Neural crest cell (in vitro differentiated cells): ENCODE measurements at places on chromosomes 16 and 17. TPM values are rescaled to one million over a fixed set of nuclear protein-coding genes. Genes with fewer than 3 reads are reported as not detected.

DNA sequence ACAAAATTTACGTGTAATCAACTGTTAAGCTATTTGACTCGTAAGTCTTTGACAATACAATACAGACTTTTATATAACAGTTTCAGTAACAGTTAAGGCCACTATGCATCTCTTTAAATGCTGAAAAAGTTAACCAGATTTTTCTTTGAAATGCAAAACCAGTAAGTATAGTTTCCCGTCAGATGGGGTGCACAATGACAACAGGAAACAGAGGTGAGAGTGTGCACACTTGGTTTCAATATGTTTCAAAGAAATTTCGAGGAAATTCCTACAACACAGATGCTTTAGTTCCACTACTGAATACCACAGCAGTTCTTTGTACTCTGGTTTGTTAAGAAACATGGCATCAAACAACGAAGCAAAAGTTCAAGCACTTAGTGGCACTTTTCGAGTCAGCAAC is 48.4 kb downstream of the RNF157 start:
- no peak for DNase-seq

DNA sequence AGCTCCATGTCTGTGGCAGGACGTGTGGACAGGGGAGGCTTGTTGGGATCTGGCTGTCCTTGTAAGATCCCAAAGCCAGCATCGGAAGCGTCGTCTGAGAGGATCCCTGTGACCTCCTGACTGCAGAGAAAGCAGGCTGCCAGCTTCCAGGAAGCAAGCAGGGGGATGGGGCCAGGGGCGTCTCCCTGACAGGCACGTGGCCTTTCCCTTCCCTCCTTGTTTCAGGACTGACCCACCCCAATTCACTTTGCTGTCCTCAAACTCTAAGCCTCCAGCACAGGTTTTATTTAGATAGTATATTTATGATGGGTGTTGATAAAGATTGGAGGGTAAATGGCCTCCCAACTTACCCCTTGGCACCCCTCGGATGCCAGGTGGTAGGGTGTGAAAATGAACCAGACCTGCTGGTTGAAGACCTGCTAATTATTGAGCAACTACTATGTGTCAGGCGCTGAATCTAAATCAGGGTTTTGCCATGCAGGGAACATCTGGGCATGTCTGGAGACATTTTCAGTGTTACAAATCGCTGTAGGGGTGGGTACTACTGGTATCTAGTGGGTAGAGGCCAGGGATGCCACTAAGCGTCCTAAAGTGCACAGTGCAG is 24.5 kb downstream of the SOCS1 start:
- DNase-seq, result no peak

- no peak for DNase-seq
Measured at GRCh38 chr16:4182581-4183236, 59.2 kb downstream of the SRL start.

LPCAT2 gene
- total RNA-seq, result 7.2 and 7.9 TPM in 2 replicates

- DNase-seq, result no peak
Measured at GRCh38 chr16:4005731-4006130, 110.5 kb downstream of the ADCY9 start.

DNA sequence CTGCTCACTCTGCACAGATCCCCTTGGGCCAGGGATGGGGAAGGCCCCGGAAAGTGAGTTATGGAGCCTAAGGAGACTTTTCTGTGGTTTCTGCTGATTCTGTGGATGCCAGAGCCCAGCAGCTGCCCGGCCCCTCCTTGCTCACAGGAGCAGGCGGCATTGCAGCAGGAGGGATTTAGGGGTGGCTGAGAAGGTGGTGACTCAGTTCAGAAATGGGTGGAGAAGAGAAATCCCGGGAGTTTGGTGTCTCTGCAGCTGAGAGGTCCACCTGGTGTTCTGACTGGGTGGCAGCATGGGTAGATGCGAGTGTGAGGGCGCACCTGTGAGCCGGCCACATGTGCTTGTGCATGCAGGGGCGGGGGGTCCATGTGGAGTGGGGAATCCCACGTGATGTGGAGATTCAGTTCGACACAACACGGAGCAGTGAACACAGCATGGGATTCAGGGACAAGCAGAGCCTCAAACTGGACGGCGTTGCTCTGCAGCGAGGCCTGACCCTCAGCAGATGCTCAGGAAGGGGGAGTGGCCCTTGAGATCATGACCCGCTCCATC is 16.0 kb upstream of the SPPL2C start:
- no peak for DNase-seq

DNA sequence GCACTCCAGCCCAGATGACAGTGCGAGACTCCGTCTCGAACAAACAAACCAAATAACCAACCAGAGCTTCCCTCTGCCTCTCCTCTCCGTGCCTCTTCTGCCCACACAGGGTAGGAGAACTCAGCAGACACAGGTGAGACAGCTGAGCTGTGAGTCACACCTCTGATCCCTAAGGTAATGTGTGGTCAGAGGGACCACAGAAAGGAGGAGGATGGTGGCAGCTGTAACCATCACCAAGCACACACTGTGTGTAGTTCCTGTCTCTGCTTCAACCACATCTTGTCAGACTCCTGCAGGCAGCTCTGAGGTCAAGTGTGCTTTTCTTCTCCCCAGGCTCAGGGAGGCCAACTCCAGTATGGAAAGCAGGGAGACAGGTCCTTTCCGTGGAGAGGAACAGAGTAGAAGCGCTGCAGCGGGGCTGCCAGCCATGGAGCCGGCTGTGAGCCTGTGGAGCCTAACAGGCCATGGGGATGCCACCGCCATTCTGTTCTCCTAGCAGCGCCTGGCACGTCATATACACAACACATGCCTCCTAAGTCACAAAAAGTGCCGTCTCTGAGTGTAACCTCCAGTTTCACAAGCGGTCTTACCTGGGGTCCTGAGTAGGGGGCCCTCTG is 7.1 kb downstream of the NUDT16L1 start:
- DNase-seq, result no peak

- no peak for DNase-seq
Measured at GRCh38 chr17:81332914-81333528, 37.9 kb upstream of the SLC38A10 start.

METRNL gene
- total RNA-seq, result 14.7 and 18.2 TPM in 2 replicates

DNA sequence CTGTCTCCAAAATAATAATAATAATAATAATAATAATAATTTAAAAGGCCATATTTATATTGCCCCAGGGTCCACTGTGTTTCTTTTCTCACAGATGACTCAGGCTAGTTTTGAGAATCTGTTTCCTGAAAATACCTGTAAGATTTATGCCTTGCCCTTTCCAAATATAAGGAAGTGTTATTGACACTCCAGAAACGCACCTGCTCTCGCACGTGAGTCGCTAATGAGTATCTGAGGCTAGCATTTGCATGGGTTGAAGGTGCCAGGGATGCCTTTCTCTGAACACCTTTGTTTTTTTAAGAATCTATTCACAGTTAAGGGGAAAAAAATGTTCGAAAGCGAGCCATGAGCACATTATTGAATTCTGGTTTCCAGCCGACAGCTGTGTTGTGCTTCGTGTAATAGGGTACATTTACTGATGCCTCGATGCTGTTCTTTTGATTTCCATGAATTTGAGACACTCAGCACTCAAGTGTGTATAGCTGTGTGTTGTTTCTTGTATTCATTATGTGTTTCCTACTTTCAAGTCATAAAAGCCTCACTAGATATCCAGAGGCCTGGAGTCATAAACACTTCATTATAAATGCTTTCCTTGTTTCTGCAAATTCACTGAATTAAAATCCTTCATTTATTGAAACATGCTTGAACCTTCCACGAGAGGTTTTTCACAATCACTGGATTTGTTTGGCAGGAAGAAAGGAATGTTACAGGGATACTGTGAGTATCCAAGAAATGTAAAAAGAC is 45.0 kb upstream of the NOL11 start:
- DNase-seq, result no peak

- DNase-seq, result no peak
Measured at GRCh38 chr17:77499699-77500435, 359.1 kb downstream of the SEC14L1 start.

GRCh38 chr17:75011401-75012095 is 922 bp upstream of the MRPL58 start:
- DNase-seq, result no peak

CES3 gene
- 2.4 and 3.2 TPM in 2 replicates for total RNA-seq

GRCh38 chr17:22704674-22705073 is 1012.4 kb downstream of the KCNJ18 start:
- no peak for DNase-seq

KRTAP4-3 gene
- total RNA-seq, result not detected in 2 replicates

MPHOSPH6 gene
- 50.1 and 50.5 TPM in 2 replicates for total RNA-seq

DNA sequence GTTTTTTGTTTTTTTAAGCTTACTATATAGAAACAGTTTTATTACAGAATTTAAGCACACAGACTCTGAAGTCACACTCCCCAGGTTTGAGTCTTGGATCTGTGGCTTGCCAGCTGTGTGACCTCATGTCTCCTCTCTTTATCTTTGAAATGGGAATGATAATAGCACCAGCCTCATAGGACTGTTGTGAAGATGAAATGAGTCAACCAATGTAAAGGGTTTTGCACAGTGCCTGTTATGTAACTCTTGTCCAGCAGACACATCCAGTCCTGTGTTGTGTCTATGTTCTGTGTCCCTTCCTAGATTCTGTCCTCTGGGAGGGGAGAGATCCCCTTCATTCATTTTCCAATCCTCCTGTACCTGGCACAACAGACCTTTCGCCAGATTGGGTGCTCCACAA is 3.1 kb upstream of the CPD start:
- DNase-seq, result no peak

ODAD4 gene
- total RNA-seq, result 4.2 and 4.8 TPM in 2 replicates

GRCh38 chr17:79988185-79988971 is 47.3 kb downstream of the TBC1D16 start:
- DNase-seq, result no peak

DNA sequence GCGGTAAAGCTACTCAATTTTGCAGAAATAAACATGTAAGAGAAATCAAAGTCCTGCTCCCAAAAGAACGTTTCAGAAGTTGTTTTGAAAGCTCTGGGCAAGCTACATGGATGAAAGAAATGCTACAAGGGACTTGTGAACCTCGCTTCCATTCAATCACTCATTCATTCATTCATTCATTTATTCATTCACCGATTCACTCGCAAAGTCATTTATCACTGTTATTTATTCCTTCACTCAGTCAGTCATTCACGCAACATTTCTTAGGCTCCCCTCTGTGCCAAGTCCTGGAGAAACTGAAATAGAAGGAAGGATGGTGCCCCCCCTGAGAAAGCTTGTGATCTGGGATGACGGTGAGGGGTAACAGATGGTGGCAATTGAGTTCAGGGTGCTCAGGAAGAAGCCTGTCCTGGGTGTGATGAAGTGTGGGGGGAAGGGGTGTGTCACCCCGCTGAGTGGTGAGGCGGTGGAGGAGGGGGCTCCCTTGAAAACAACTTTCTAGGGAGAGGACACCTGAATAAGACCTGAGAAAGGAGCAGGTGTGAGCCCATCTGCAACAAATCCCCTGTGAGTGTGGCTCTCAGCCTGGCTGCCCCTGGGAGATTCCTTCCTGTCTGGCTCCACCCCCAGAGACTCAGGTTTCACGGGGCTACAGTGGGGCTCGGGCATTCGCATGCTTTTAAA is 36.3 kb upstream of the PRSS54 start:
- DNase-seq, result peak; percentile 18

GRCh38 chr17:59186850-59187249 is 23.0 kb upstream of the SMG8 start:
- DNase-seq, result no peak

DNA sequence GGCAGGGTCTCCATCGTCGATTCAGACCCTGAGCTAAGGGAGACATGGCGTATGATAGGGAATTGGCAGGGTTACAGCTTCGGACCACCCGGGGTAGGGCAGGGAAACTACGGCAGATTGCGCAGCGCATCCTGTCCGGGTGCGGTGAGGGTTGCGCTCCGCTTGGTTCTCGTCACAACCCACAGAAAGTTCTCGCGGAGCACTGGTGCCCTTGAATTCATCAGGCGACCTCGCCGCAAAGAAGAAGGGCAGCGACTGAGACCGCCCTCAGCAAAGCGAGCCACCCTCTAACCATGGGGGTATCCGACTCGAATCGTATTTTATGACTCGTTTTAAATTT is 1.2 kb downstream of the HS3ST3B1 start:
- DNase-seq, result no peak

DDX19B gene
- total RNA-seq, result 39.7 and 45.2 TPM in 2 replicates

DNA sequence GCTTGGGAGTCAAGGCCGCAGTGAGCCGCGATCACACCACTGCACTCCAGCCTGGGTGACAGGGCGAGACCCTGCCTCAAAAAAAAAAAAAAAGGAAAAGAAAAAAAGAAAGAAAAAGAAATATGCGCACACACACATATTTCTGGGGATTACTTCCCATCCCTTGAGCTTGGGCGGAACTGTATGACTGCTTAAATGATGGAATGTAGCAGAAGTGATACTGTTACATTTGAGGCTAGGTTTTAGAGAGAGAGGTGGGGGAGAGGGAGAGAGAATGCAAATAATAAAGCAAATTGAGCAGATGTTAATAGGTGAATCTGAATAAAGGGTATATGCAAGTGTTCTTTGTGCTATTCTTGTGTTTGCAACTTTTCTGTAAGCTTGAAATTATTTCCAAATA is 12.0 kb upstream of the USP32 start:
- DNase-seq, result no peak

- DNase-seq, result no peak
Measured at GRCh38 chr16:87563714-87564523, 38.4 kb upstream of the JPH3 start.

DNA sequence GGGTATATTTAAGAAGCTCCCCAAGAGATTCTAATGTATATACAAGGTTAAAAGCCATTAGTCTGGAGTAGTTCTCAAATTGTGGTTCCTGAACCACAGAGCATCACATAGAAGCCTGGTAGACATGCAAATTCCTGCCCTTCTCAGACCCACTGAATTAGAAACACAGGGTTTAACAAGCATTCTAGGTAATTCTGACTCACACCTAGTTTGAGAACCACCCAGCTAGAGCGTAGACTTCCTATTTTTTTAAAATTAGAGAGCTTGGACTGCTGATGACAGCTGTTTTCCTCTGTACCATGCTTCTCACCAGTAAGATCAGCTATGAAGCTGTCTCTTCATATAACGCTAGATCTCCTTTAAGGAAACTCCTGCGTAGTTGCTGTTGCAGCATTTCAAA is 50.6 kb downstream of the HS3ST3B1 start:
- DNase-seq, result no peak

SOST gene
- not detected in 2 replicates for total RNA-seq

DNA sequence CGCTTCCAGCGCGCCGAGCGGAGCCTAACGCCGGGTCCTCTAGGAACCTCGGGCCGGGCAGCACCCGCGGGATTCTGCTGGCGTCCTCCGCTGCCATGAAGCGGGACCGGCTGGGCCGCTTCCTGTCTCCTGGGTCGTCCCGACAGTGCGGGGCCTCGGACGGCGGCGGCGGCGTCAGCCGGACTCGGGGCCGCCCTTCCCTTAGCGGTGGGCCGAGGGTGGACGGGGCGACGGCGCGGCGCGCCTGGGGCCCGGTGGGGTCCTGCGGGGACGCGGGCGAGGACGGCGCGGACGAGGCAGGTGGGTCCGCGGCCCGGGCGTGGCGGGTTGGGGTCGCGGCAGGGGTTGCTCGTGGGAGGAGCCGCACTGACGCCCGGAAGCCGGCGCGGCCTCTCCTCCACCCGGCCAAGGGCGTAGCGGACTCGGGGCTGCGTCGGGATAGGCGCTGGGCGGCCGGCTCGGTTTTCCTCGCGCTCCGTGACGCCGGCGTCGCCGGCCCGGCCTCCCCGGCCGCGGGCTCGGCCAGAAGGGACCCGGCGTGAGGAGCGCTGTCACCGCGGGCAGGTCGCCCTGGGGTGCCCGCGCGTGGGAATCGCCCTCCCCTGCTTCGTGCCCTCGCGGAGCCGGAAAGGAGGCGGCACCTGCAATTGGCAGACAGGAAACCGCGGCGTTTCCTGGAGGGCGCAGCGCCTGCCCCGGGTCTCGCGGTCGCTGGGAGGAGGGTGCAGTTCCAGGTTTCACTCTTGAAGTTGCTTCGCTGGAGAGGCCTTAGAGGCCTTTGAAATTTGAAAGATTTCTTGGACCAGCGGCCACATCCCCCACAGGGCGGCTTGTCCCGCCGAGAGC is 432 bp downstream of the ZNF276 start:
- DNase-seq, result no peak
